ENCODE measurements at places on chromosomes 12 and 14.

- no peak for DNase-seq
These were observed 859 bp downstream of the PALS1 start for GRCh38 chr14:67242168-67242420.

- no peak for DNase-seq
These were observed 15.8 kb downstream of the TSPAN8 start for GRCh38 chr12:71142016-71142415.

DNA sequence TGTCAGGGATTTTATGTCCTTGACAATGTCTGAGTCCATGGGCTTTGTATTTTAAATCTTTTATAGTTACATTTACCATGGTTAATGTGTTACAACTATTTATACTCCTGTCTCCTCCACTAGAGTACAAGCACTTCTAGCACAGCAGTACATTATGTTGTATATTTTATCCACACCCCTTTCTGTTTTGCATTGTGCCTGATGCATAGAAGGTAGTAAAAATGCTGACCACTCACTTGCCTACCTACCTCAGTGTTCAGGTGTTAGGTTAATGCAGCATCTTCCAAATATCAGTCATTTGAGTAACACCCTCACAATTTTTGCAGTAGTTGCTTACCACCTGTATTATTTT, 31.1 kb upstream of the SLC38A2 start:
- DNase-seq: no peak

- DNase-seq: no peak
These were observed 97.3 kb downstream of the RIN3 start for GRCh38 chr14:92610849-92611271.

DNA sequence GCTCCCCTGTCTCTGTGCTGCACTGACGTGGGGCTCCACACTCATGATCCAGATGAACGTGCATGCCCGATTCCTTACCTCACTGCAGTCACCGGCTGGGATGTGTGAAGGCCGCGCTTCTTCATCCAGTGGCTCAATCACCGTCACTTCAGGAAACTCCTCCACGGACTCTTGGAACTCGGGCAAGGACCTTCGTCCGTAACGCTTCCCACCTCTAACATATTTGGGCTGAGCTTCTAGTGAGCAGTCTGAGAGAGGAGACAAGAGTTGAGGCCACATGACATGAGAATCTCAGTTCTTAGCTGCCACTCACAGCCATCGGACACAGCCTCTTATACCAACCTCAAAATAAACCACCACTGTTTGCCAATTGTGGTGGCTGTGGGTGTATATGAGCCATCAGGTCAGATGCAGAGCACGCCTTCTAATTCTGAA, 38.3 kb downstream of the NIN start:
- no peak for DNase-seq

- DNase-seq: no peak
These were observed 61.0 kb downstream of the SRGAP1 start for GRCh38 chr12:63905544-63905943.

DNA sequence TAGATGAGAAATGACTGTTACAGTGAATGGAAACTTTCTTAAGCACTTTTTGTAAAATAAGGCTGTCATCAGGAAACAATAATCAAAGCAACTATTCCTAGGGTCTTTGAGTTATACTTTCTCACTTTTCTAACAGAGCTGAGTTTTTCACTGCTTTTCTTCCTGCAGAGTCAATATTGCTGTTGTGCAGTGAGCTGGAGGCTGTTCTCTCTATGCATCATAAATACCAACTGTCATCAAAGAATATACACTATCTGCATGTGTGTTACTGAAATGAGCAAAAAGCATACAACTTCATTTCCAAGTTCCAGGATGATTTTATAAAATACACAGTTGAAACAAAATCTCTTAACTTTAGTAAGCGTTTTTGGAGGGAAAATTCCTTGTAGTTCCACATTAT, 110.4 kb upstream of the CPSF6 start:
- DNase-seq: no peak

DNA sequence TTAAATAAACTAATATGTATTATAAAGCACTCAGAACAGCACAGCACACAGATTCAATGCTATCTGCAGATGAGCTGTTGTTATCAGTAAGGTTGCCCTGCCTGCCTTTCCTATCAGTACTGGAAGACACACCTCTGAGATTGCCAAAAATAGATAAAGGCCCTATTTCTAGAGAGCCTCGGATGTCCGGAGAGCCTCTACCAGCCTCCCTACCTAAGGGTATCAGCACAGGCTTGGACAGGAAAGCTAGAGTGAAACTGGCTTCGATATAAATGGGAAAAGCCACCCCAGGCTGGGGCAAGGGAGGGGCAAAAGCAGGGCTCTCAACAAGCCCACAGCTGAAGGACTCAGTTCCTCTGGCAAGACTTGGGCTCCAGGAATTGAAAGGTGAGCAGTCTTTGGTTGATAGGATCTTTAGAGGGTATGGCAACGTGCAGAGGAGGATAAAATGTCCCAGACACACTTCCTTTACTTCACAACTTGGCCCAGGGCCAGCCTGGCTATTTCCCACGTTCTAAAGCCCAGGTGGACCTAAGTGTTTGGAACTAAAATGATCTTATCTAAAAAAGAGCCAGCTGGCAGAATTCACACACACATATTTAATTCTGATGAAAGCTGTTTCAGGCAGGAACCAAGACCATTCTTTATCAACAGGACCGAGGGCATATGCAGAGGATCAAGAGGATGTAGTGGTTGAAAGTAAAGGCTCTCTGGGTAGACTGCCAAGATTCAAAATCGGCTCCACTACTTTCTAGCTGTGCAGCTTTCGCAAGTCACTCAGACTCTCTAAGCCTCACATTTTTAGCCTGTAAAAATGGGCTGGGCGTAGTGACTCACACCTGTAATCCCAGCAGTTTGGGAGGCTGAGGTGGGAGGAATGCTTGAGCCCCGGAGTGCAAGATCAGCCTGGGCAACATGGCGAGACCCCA, 37.8 kb upstream of the ITPR2 start:
- no peak for DNase-seq

DNA sequence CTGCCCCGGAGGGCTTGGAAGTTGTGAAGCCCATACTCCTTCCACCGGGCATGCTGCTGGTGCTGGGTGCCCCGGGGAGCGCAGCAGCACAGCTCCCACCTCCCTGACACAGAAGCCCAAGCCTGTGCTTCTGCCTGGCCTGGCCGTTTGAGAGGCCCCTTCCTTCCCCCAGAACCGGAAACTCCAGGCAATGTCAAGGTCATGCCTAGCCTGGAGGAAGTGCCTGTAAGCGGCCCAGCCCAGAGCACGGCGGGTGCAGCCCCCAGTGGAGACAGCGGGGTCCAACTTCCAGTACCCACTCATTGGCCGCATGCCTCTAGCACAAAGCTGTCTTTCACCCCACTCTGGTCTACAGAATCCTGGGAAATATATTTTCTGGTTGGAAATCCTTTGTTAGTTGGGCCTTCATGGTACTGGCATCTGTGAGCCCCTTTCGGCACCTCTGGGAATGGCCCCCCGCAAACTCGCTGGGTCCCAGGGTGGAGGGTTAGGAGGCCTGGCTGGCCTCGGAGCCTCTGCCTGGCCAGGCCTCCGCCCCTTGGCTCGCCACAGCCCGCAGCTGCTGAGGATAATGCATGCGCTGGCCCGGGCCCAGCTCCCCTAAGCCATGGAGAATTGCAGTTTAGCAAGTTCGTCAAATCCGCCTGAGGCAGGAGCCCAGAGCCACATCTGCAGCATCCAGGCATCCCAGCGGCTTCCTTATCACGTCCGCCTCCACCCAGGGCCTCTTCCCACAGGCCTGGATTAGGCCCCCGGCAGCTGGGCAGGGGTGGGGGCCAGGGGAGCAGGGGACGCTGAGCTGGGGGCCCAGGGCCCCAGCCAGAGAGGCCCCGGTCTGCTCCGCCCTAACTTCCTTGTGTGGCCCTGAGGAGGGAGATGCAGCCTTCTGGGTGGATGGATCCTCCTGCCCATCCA, 48.9 kb upstream of the DLK1 start:
- no peak for DNase-seq

GRCh38 chr14:87626266-87626665, 366.7 kb downstream of the GALC start:
- DNase-seq: no peak

DNA sequence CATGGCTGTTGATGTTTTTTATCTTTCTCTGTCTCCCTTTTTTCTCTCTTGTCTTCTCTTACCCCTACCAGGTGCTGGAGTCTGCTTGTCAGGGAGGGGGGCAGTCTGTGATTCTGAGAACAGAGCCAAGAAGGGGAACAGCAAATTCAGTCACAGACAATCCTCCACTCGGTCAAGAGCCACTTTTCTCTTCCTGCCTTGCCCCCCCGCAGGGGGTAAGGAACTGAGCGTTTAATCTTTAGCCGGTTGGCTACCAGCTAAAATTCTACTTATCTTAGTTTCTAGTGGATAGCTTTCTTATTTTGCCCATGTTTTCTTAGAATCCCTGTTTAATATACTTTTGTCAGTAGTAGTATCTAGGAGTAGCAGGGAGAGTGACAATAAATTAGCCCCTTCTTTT, 1.9 kb downstream of the RIMKLB start:
- DNase-seq: no peak

DNA sequence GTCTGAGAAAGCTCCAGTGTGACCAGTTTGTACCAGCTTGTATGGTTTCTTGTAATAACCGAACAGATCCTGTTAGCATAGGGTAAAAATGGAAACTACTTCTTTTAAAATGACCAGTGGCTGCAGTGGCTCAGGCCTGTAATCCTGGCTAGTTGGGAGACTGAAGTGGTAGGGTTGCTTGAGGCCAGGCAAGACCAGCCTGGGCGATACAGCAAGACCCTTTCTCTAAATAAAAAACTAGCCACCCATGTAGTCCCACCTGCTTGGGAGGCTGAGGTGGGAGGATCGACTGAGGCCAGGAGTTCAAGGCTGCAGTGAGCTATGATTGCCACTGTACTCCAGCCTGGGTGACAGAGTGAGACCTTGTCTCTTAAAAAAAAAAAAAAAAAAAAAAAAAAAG, 7.3 kb downstream of the PSEN1 start:
- no peak for DNase-seq

DNA sequence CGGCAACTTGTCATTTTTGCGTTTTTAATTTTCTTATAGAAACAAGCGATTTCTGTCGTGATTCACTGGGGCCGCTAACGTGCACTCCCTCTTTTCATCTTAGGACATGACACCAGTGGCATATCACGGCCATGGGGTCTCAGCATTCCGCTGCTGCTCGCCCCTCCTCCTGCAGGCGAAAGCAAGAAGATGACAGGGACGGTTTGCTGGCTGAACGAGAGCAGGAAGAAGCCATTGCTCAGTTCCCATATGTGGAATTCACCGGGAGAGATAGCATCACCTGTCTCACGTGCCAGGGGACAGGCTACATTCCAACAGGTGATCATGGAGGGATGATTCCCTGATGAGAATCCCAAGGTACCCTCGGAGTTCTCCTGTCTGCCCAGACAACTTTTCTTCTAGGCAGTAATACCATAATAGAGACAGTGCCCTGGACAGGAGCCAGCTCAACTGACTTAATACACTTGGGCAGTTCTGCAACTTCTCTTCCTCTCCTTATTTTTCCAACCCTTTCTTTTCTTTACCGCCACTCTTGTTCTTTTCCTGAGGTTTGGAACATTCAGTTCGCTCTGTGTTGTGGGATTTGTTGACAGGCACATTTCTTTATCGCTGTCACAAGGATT, 821 bp downstream of the TMEM106C start:
- DNase-seq: no peak

GRCh38 chr12:121765573-121765972, 27.9 kb downstream of the RHOF start:
- DNase-seq: no peak

DNA sequence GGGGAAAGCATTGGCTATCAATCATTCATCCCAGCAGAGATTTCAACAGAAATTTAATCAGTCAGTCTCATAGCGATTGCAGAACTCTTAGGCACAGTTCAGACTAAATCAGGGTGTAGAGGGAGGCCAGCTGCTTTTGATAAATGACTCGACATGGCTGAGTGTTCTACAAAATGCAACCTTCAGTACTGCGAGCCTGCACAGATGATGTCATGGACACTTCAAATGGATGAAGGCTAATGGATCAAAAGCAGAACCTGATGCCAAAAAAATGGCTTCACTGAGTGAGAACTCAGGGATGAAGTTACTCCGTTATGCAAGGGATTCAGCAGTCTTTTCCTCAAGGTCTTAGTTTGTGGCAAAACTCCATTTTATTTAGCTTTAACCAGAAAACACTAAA, 167.3 kb downstream of the DACT1 start:
- DNase-seq: no peak

DNA sequence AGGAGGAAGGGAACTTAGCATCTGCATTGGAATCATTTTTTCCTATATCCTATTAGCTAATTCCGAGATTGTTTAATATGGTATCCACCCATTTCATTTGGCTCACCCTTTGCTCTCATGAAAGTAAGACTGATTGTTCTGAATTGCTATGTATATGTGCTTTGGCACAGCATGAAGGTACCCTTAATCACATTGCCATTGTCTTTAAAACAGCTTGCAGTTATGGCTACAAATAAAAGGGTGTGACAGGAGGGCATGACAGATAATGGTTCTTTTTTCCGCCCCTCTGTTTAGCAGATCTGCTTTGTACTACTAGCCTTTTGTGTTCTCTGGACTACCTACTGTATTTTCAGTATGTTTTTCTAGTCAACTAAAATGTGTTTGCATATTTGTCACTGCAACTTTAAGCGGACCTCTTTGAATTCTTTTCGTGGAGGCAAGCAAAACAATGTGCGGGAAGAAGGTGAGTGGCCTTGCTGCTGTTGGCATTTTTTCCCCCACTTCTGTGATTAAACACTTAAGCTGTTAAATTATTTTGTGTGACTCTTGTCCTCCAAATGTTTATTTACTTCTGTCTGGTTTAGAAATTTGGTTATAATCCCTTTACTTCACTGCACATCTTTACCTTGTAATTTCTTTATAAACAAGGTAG, 35.8 kb downstream of the FBXO34 start:
- DNase-seq: no peak

DNA sequence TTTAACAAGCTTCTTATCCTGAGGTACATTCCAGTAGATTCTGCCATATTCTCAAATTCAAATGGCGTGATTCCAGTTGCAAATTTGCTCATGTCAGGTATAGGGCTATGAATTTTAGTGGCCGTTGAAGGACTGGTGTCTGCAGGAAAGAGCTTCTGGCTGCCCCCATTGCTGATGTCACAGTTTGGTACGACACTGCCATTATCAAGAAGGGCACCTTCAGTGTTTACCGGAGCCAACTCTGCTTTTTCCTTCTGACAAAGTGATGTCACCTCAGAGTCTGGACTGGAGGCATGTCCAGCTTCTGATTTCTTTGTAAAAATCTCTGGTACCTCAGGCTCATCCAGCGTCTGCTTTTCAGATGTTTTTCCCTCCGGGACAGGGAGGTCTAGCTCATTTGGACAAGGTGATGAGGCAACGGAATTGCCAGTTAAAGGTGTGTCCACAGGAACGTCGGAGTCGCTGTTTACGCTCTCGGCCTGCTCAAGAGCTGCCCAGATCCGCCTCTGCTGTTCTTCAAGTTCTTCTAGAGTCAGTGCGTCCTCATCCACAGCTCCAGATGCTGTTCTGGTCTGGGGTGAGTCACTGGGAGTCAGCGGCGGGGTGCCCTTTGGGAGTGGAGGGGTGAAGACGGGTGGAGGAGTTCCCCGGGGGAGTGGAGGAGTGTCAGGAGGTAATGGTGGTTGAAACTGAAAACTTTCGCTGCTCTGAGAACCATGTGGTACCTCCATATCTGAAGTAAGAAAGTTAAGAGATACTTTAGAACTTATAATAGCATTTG, 27.0 kb downstream of the ZCCHC8 start:
- peak; percentile 43 for DNase-seq

GRCh38 chr14:65243766-65244442, 141.6 kb upstream of the MAX start:
- DNase-seq: no peak

- DNase-seq: no peak
These were observed 56.1 kb downstream of the TECPR2 start for GRCh38 chr14:102418853-102419240.

Measured in stimulated activated CD4-positive, alpha-beta T cell treated with anti-CD3 and anti-CD28 coated beads, Interleukin-15, amount 100 ng/mL, for 48 hours (primary cell).